ENCODE measurements at places on chromosomes 11 and 22.
A peak's percentile ranks its signal among the peaks of the same experiment; 100 is the strongest.

DNA sequence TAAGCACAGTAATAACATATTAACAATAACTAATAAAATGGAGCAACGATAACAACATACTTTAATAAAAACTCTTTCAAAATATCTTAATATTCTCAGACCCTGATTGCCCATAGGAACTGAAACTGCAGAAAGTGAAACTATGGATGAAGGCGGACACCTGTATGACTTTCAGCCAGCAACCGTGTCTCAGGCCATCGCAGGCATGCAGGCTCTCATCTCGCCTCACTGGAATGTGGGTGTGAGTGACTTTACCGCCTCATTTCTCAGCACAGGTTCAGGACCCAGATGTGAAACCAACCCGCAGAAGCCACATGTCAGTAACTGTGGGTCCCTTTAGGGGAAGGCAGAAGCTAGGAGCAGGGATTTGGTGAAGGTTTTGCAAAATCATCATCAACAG, 539.1 kb downstream of the FAM181B start:
- DNase-seq, result no peak

DNA sequence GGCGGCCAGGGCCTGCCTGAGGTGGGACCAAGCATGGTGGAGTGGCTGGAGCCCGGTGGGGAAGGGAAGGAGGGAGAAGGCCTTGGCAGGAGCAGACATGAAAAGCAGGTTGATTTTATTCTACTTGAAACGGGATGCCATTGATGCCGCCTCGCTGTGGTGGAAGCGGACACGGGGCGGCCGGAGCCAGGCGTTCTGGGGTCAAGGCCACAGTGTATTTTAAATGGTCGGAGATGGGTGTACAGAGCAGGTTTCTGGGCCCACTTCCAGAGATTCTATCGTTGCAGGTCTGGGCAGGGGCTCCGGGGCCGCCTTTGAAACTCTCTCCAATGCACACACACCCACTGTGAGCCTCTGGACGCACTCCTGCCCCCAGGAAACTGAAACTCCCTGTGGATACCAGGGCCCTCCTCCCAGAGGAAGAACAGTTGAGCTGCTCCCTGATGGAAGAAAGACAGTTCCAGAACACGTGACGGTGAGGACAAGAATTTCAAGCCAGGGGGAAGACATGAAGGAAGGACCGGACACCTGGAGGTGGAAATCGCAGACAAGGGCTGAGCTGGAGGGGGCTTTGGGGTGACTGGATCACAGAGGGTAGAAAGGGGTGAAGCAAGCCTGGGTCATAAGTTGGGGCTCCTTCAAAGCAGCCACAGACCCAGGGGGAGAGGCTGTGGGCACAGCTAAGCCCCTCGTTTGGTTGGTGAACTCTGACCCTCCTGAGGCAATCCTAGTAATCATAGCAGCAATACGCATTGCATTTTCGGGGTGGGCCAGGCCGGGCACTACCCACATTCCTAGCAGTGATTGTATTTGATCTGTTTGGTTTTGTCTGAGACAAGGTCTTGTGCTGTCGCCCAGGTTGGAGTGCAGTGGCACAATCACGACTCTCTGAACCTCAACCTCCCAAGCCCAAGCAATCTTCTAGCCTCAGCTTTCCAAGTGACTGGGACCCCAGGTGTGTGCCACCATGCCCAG, 12.3 kb upstream of the LINC01488 start:
- DNase-seq, result no peak

- DNase-seq, result no peak
Measured at GRCh38 chr22:49704345-49705215, 123.1 kb downstream of the BRD1 start.

DNA sequence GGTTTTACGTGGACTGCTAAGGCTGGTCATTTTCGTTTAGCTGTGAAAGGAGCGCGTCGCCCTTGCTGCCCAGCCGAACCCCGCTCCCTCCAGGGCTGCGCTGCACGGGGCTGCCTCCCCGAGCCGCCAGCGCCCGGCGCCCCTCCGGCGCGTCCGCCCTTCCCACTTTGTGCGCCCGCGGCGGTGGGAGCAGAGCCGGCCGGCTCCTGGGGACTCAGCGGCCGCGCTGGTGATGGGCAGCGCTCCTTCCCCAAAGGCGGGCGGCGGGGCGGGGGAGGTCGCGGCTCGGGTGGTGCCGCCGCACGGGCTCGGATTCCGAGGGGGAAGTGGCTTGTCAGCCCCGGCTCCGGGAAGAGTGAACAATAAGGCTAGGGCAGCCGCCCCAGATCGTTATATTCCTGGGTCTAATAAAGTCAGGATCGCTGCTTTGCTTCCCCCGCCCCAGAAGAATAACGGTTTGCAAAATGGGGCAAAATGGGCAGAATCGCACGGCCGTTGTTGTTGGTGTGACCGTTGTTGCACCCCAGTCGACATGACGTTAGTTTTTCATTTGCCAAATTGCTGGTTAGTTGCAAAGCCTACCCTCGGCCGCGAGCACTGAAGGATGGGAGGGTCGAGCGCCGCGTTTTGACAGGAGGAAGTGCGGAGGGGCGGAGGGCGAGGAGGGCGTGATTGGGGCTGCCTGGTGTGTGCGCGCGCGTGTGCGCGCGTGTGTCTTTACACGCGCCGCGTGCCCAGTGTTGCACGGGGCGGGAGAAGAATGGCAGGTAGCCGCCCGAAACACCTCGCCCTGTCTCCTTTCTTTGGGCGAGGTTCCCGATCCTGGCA, 745 bp downstream of the NCAM1 start:
- DNase-seq, result no peak

DNA sequence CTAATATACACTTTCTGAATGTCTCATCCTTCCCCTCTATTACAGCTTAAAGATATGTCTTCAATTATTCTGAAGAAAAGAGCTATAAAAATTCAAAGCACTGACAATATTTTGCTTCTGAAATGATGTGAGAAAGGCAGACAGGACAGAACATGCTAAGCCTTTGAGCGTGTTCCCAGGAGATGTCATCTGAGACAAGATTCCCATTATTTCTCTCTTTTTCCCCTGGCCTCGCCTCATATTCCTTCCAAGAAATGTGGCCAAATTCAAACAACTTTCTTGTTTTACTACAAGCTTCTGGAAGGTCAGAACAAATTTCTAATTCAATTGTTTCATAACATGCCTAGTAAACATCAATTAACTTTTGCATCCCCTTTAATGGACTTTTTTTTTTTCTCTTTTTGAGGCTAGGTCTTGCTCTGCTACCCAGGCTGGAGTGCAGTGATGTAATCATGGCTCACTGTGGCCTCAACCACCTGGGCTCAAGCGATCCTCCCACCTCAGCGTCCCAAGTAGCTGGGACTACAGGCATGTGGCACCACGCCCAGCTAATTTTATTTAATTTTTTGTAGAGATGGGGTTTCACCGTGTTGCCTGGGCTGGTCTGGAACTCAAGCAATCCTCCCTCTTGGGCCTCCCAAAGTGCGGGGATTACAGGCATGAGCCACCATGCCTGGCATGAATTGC, 37.1 kb upstream of the NFRKB start:
- no peak for DNase-seq

DNA sequence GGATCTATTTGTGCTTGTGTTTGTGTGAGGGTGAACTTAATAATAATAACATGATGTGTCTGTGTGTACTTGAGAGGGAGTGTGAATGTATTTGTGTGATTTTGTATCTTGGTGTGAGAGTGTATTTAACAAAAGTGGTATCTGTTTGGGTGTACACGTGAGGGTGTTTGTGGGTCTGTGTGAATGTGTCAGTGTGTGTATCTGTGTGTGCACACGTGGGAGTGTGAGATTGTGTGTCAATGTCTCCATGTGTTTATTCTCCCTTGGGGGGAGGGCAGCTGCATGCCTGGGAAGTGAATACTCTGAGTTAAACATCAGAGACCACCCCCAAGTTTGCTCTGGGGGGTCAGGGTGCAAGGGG, 15.0 kb upstream of the RPS19BP1 start:
- DNase-seq, result no peak

- no peak for DNase-seq
Measured at GRCh38 chr11:90476442-90477007, 253.7 kb upstream of the CHORDC1 start.

DNA sequence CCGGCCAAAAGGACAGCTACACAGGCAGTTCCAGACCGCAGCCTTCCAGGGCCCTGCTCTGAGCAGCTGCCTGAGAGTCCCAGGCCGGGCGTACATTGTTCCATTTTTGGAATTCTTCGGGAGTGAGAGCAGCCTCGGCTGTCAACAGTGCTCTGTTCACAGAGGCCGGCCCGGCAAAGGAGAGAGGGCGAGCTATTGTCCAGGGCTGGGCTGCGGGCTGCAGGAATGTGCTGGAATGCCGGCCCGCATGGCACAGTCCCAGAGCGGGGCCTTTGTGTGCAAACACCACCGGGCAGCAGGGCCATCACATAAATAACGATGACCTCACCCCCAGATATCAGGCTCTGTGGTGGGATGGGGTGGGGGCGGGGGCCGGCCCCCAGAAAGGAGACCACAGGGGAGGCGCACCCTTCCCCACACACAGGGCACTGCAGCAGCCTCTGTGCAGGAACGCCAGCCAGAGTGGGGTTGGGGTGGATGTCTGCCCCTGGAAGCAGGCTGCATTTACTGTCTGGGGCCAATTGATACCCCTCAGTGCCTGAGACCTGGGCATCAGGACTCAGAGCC, 15.8 kb downstream of the LINC01488 start:
- peak; percentile 83 for DNase-seq
